EH (cell line): ENCODE measurements at places on chromosomes 12 and 14.

DNA sequence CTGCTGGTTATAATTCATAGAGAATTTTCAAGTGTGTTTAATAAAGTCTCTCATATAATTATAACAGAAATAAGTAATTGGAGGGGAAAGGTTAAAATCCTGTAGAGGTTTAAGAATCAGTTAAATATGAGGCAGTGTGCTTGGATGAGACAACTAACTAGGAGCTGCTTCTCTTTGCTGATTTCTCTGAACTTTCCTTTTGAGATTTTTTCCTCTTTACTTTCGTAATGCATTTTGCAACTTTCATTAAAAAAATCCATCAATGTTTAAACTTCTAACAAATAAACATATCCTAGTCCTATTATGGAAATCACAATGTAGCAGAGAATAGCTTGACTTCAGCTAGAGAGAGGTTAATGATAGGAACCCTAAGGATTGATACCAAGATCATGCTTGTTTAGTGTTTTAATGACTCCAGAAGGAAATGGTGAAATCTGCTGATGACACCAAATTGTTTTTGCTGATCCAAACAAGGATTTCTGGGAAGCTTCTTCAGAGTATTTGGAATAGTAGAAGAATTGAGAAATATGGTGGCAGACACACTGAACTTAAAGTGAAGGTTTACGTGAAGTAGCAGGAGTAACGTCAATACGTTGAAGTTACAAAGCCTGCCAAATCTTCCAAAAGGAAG lies 122.6 kb downstream of the RAD51B start:
- DNase-seq, result no peak

DNA sequence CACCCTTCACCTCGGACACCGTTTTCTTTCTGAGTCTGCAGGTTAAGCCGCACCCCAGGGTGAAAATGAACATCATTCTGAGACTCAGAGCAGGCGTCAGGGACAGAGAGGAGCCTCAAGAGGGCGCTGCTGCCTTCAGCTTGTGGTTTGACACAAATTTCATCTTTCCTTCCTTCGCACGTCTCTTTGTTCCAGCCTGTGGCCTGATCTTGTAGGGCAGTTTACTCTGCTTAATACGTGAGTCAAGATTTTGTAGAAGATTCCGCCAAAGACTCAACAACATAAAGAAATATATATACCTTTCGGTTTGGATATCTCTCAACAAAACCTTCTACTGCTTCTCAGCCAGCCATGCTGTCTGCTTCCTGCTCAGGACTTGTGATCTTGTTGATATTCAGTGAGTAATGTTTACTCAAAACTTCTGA lies 329.3 kb upstream of the OR4E1 start:
- DNase-seq, result no peak

- DNase-seq, result no peak
Observed at GRCh38 chr12:68627673-68628319, 17.1 kb downstream of the RAP1B start.

GRCh38 chr12:62689042-62689839 lies 222.6 kb downstream of the MON2 start:
- peak; percentile 55 for DNase-seq

GRCh38 chr14:81829447-81829846 lies 295.8 kb upstream of the SEL1L start:
- DNase-seq, result no peak

DNA sequence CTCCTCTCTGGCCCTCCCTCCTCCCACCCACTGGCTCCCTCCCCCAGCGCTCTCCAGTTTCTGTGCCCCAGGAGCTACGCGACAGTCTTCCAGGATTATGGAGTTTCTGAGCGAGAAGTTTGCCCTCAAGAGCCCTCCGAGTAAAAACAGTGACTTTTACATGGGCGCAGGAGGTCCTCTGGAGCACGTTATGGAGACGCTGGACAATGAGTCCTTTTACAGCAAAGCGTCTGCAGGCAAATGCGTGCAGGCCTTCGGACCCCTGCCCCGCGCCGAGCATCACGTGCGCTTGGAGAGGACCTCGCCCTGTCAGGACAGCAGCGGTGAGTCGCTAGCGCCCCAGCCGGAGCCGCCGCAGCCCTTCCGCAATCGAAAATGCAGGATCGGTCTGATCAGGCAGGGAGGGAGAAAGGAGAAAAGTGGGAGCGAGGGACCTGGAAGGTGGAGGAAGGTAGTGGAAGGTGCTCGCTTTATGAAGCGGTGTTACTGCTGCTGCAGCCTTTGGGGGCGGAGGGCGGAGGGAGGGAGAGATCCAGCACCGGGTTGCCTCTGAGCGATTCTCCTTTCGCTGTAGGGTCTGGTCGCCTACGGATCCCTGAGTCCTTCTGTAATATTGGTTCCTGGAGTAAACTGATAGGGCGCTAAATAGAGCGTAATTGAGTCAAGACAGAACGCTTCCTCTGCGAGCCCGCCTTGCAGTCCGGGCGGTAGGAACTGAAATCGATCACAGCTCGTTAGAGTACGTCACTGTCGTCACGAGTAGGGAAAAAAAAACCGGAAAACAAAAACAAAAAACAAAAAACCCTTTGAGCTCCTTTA lies at the start of gene ALX1:
Gene ALX1, plus strand, starts transcription at position 56 of the 819 bp plus-strand sequence. Its CDS starts 42 bp downstream, at position 98.
- peak; percentile 18 for DNase-seq

DNA sequence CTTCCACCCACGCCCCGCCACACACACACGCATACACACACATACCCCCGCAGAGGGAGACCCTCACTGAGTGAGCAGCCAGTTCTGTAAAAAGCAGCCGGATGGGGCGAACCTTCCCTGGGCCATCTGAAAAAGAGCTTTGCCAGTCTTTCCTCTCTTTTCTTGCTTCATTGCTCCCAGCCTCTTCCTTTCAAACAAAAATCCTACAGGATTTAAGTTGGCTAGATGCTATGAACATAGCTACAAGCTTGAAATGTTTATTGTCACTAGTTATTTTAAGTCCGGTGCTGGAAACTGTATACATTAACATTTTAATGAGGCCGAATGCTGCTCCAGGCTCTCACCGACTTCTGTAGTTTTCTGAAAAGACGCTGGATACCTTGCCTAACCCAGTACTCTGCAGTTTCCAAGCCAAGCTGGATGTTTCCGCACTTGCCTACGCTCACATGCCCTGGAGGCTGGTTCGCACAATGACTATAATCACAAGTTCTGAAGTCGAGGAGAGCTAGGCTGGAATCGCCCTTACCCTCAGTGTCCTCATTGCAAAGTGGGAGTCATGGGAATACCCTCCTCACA lies 39.2 kb downstream of the LTBP2 start:
- DNase-seq, result peak; percentile 84

DNA sequence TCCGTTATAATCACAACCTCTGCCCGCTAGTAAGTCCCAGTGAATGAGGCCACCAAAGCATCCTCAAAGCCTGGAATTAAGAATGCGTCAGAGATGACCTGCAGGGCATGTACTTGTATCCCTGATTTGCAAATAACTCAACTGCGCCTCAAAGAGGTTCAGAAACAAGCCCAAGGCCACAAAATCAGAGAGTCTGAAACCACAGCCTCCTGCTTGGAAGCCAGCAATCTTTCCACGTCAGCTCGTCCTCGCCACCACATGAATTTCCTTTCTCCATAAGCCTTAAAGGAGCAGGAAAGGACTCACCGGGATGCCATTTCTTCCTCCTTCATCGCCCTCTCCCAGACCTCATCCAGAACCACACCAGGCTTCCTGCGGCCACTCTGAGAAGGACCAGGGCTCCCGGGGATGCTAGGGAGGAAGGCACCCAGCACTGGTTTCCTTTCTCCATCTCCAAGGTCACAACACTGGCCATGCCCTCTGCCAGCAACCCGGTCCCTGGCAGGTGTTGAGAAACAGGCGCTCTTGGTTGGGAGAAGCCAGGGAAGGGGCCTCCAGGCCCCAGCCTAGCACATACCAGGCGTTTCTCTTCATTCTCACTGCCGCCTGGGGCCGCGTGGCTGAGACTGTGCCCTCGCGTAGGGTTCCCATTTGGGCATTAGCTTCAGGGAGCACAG lies 191.2 kb upstream of the DIO3 start:
- DNase-seq, result peak; percentile 20

- no peak for DNase-seq
Observed at GRCh38 chr14:93017301-93017797, 94.4 kb downstream of the CHGA start.

GRCh38 chr14:93230539-93230938 lies 23.5 kb downstream of the UBR7 start:
- no peak for DNase-seq

GRCh38 chr12:52217223-52217622 lies 15.8 kb upstream of the KRT7 start:
- DNase-seq, result no peak

- no peak for DNase-seq
Observed at GRCh38 chr12:131491916-131492490, 218.9 kb upstream of the SFSWAP start.

DNA sequence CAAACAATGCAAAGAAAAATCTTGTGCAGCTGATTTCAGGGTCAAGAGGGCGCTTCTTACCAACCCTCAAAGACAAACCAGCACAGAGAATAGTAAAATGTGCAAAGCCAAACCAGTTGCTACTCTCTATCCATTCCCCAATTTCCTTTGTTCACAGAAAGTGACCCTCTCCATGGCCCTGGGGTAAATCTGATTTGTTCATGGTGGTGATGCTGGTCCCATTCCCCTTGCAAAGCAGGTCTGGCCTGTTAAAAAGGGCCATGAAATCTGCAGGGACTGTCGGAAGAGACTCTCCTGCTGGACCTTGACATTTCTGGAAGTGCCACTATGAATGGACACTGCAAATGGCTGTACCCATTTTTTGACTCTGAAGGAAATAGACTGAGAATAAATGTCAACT lies 113.5 kb downstream of the HMGA2 start:
- DNase-seq, result no peak

DNA sequence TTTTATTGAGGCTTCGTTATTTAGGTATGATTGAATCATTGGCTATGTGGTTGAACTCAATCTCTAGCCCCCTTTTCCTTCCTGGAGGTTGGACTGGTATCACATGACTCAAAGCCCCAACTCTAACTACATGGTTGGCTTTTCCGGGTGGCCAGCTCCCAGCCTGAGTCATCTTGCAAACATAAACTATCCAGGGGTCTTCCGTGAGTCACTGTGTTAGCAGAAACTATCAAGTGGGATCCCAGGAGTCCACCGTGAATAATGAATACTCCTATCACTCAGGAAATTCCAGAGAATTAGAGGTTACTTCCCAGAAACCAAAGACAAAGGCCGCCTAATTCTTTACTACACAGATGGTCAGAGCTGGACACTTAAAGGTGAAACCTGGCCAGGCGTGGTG lies 19.7 kb upstream of the PLEKHD1 start:
- peak; percentile 92 for DNase-seq

- no peak for DNase-seq
Observed at GRCh38 chr12:57142121-57142520, 5.3 kb downstream of the LRP1-AS start.

DNA sequence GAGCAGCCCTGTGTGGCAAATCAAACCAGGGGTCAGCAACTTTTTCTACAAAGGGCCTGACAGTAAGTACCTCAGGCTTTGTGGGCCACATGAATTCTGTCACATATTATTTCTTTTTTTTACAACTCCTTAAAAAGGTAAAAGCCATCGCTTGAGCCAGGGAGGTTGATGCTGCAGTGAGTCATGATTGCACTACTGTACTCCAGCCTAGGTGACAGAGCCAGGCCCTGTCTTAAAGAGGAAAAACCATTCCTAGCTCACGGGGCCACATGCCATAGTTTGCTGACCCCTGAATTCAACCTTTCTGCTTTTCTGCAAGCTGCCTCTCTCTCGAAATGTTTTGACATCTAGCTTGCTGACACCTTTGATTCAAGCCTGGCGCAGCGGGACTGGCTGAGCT lies 55.1 kb upstream of the CORO1C start:
- no peak for DNase-seq

DNA sequence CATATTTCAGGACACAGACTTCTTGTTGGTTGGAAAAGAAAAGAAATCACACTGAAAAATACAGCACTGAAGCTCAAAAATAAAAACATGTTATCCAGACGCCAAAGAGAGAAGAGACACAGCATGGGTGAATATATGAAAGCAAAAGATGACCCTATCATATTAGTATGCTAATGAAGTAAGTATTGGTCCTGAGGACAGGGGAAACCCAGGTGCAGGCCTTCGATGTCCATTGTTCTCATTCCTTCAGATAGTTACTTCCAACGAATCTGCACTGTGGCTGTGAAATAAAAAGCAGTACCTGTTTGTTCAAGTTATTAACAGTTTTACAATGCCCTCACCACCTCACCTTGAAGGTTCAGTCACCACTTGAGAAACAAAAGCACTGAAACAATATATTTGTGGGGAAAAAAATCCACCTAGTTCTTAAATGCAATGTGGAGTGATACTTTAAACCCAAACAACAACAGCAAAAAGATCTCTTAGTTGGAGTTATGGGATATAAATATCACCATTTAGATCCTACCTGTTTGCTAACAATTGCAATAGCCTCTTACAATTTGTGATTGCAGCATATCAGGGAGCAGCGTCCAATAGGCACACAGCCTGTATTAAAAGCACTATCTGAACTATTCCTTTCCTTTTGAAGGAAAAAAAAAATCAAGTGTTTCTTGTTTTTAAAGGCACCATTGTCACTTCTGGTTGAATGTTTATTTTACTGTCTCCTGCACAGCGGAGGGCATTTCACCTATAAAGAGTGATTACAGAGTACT lies 188.1 kb downstream of the BCAT1 start:
- DNase-seq, result no peak

DNA sequence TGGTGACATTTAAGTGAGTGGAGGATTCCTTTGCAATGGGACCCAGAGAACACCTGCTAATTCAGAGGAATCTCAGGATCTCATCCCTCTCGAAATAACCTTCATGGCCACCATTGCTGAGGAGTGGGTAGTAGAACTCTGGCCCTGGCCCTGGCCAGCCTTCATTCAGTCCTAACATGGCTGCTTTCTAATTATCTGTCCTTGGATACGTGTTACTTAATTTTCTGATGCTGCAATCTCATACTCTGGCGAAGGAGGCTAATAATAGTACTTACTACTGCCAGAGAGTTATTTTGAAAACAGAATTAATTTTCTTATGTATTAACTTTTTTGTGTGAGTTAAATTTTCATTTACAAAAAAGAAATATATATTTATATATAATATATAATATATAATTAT lies 12.1 kb upstream of the COX6A1 start:
- DNase-seq, result no peak

GRCh38 chr14:39109893-39110715 lies 4.0 kb upstream of the GEMIN2 start:
- no peak for DNase-seq

DNA sequence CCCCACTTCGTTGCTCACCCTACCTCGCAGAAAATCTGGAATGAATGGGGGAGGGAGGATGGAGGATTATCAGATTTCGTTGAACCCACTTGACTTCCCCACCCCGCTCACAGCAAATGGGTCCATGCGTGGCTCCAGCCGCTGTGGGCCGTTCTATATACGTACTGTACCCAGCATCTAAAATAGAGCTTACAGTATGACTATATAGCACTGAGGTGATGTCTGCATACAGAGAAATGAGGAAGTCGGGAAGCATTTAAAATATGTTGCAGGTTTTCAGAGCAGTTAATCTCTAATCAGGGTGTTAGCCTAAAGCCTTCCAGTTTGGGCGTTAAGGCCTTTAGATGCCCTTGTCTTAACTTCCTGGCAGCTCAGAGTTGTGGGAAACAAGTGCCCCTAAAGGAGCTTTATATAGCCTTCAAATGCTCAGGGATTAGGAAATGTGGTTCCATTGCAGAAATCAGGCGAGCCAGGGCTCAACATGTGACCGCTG lies 1.4 kb downstream of the BICDL1 start:
- no peak for DNase-seq
